Skeletal muscle tissue (tissue), 5 donors: ENCODE measurements at places on chromosomes 5 and 9. TPM values are rescaled to one million over a fixed set of nuclear protein-coding genes. Genes with fewer than 3 reads are reported as not detected.

The ARHGEF37 gene
- 2.1 TPM for total RNA-seq

The LIX1 gene
- total RNA-seq: 0.52 TPM

The TEK gene
- 23.0 TPM for total RNA-seq

The ENG gene
- total RNA-seq: 9.4 TPM

The CATSPER3 gene
- 0.52 TPM for total RNA-seq

The CAVIN4 gene
- total RNA-seq: 172 TPM

The SLC45A2 gene
- total RNA-seq: 0.52 TPM

The ELOVL7 gene
- 0.52 TPM for total RNA-seq
